ENCODE measurements at places on chromosomes 2 and 18.

- DNase-seq, result no peak
These were observed at the start of gene SETBP1 for GRCh38 chr18:44680273-44681075. Gene SETBP1, plus strand, starts transcription at chr18:44680888. Its CDS starts 20,459 bp downstream, at chr18:44701347.

DNA sequence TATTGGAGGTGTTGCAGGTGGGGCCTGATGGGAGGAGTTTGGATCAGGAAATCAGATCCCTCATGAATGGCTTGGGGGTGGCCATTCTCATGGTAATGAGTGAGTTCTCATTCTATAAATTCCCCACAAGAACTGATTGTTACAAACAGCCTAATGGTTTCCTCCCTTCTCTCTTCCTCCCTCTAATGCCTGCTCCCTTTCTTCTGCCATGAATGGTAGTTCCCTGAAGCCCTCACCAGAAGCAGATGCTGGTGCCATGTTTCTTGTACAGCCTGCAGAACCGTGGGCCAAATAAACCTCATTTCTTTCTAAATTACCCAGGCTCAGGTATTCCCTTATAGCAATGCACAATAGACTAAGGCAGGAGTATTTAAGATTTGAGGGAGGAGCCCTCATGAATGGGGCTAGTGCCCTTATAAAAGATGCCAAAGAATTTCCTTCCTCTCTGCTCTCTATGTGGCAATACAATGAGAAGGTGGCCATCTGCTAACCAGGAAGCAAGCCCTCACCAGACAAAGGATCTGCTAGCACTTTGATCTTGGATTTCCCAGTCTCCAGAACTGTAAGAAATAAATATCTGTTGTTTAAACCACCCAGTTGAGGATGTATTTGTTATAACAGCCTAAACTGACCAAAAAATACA is 251.8 kb downstream of the ZEB2 start:
- no peak for DNase-seq

GRCh38 chr2:51465326-51465725 is 433.4 kb upstream of the NRXN1 start:
- no peak for DNase-seq

DNA sequence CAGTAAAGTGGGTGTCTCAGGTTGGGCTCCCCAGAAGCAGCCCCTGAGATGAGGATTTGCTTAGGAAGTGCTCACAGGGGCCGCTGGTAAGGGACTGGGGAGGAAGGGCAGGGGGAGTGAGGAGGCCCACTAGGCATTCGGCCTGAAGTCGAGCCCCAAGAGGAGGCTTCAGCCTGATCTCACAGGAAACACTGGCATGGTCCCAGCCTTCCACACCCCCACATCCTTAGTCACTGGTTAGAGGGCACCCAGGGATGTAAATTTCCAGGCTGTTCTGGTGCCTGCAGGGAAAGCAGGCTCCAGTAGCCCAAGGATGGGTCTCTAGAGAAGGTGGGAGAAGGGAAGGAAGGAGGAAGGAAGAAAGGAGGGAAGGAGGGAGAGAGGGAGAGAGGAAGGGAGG is 22.4 kb upstream of the KCNK3 start:
- no peak for DNase-seq

DNA sequence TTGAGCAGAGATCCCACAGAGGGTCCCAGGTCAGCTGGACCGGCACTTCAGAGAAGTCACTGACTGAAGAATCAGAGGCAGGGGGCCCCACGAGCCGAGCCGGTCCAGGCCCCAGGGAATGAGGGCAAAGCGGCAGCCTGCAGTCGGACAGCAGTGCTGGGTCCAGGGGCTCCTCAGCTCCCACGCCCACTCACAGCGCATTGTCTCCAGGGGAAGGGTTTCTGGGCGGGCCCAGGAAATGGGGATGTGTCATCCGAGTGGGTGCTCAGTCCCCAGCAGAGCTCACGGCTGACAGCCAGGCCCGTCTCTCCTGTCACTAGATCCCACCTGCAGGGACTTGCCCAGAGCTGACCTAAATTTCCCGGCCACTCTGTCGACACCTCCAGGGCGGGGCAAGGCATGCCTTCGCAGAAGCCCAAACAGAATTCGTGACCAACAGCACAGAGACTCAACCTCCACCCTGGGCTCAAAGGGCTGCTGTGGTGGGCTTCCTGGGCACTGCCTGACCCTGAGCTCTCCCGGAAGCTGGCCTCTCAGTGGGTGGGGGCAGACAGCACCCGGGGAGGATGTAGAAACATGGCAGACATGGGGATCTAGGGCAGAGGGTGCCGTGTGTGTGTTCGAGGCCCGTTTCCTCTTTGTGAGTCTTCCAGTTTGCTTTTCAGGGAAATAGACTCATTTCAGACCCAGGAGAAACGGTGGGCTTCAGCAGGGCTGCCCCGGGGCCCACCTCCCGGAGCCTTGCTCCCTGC is 42.1 kb upstream of the TAF1B start:
- DNase-seq, result peak; percentile 28

- no peak for DNase-seq
These were observed 211.5 kb downstream of the SUCLG1 start for GRCh38 chr2:84247532-84247931.

GRCh38 chr18:34991561-34991960 is 49.7 kb upstream of the MAPRE2 start:
- no peak for DNase-seq

DNA sequence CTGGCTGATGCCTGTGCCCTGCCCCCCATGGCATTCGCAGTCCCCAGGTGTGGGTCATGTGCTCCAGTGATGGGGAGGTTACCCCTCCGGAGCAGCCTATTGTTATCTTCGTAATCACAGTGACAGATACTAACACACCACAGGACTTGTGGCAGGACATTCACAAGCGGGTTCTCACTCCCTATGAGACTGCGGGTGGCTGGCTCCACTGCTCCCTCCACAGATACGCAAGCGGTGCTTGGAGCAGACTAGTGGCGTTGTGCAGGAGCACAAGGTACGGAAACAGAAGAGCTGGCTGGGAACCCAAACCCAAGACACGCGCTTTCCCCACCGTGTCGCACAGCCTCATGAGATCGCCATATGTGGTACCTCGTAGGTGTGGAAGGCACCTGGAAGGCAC is 52.2 kb downstream of the ACKR3 start:
- DNase-seq, result no peak

DNA sequence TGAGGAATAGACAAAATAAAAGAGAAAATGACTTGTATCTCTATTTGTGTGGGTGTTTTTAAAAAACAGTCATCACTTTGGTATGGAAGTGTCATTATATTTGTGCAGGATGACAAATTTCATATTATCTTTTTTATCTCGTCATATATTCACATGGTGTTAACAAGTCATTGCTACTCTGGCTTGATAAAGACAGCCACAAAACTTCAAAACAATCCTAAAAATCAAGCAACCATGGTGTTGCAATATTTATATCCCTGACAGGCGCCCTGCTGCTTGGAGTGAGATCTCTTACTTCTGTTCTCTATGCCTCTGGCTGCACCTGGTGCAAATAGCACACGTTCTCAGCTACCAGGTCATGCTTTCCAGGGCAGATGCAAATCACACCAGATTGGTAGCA is 278.0 kb upstream of the EPHA4 start:
- no peak for DNase-seq

GRCh38 chr18:13570216-13570615 is 156.1 kb downstream of the FAM210A start:
- DNase-seq, result no peak

GRCh38 chr2:126817172-126817571 is 81.5 kb upstream of the TEX51 start:
- no peak for DNase-seq

DNA sequence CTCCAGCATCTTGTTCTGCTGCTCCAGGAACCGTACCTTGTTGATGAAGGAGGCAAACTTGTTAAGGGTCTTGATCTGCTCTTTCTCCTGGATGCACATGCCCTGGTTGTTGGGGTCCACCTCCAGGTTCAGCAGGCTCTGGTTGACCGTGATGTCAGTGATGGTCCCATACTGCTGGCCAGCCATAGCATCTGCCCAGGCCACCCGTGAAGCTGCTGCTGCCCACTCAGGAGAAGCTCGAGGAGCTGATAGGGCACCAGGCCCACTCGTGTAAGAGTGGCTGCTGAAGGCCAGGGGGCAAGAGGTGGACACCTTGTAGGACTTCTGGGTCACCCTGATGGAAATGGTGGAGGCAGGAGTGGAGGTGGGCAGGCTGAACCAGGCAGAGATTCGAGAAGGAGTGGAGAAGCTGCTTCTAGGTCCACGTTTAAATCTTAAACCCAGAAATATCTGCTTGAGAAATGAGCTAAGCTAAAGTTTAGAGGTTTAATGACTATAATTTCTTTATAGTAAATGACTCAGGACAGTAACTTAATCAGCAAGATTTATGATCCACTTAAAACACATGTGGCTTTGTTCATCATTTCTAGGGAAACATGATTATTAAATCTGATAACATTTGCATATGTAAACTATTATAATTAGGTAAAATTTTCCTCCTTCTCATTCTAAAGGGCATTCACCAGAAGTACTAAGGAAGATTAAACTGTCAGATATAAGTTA is 358.7 kb upstream of the SETBP1 start:
- DNase-seq, result no peak

DNA sequence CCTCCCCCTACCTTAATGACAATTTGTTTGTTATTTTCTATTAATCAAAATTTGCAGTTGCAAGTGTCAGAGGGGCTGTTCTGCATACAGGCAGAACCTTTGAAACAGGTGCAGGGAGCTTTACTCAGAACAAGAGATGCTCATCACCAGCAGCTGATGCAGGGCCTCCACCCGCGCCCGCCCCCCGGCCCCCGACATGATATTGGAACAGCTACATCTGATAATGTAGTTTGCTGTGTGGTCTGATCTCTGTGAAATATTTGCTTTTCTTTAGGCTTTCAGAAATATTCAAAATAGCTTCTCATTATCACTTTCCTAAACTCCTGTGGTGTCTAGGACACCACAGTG is 130.0 kb downstream of the PRKCE start:
- DNase-seq, result no peak

DNA sequence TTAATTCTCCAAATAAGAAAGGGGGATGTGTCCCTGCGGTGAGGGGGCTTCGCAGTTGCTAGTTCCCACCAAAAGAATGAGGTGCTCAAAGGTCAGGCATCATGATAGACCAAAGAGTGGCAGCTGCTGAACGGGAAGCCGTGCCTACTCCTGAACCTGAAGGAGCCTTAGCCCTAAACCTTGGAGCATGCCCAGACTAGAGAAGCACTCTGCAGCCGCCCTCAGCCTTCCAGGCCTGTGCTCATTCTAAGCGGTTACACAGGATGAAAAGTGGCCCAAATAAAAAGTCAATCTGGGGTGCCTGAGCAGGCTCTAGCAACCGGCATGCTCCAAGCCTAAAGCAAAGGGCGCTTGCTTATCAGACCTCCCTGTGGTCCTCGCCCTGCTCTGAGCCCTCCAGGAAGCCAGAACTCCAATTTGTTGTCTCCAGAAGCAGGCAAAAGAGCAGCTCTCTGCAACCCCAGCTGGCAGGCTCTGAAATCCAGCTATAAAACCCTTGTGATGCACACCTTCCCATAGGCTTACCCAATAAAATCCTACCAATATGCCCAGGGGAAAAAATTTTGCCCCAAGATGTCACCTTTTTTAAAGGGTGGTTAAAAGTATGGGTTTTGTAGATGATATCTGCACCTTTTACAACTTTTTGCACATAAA is 17.5 kb downstream of the UXS1 start:
- no peak for DNase-seq

GRCh38 chr2:155377266-155377680 is 678.8 kb downstream of the KCNJ3 start:
- DNase-seq, result no peak

- DNase-seq, result no peak
These were observed 222.3 kb downstream of the MYT1L start for GRCh38 chr2:2108756-2109155.

GRCh38 chr2:42859006-42859552 is 66.7 kb upstream of the HAAO start:
- no peak for DNase-seq

- DNase-seq, result no peak
These were observed 1157.9 kb upstream of the LRRTM1 start for GRCh38 chr2:81462420-81462819.

DNA sequence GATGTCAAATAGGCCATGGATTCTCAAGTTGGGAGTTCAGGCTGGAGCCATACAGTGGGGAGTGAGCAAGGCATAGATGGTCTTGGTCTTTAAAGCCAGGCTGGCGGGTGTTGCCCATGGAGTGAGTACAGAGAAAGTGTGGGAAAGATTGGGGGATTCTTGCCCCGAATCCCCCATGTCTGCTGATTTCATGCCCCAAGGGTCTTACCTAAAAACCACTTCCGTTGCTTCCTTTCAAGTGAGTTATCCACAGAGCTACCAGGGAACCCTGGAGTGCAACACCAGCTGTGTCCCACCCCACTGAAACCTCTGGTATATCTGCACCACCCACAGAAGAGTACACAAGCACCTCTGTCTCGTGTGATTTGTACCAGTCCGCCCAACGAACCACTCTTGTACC is 31.4 kb downstream of the FHOD3 start:
- no peak for DNase-seq

GRCh38 chr2:126750506-126750905 is 94.5 kb downstream of the GYPC start:
- no peak for DNase-seq

GRCh38 chr2:46780801-46781445 is 134.7 kb downstream of the MCFD2 start:
- DNase-seq, result no peak

GRCh38 chr2:178517496-178517895 is 37.2 kb downstream of the PLEKHA3 start:
- DNase-seq, result no peak

DNA sequence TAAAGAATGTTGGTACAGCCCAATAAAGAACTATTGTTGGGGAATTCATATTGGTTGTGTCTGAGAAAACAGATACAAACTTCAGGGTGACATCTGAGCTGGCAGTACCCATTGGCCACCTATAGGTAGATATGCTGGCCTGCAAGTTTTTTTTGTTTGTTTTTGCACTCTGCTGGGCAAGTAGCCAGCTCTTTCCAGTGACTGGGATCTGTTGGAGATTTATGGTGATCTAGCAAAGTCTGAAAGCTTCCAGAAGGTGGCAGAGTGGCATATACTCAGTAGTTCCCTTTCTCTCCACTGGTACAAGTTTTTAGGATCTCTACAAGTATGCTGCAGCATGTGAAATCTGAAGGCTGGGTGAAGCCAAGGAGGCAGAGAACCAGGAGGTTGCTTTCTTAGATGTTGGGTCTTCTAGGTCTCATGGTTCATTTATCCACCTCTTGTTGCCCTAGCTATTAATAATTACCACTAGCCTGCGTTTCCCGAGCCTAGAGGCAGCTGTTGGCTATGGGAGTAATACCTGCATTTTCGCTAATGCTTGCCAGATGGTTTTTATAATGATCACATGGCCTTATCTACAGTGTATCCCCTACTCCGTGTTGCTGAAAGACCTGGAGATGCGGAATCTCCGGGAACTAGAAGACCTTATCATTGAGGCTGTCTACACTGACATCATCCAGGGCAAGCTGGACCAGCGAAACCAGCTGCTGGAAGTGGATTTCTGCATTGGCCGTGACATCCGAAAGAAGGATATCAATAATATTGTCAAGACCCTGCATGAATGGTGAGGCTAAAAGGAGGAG is 9.5 kb downstream of the COPS7B start:
- DNase-seq, result no peak

DNA sequence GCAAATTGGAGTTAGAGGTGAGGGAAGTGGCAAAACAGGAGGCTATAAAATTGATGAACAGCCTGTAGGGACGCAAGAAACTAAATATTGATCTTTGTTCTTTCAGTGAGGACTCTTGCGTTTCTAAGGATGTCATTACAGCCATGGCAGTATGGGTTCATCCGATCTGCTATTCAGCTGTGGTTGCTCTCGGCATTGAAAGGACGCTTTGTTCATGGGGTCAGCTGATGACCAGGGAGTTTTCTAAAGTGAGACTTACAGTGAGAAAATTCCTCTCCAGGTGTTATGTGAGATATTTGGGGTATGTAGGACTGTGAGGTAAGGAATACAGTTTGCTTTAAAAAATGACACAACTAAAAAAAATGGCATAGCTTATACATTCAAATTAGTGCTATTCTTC is 52.7 kb upstream of the PELI1 start:
- DNase-seq, result no peak
